ENCODE measurements at places on chromosomes 11 and 22. TPM values are rescaled to one million over a fixed set of nuclear protein-coding genes. Genes with fewer than 3 reads are reported as not detected.

The ZFP91 gene
- total RNA-seq = 28.1 TPM

The MYRF gene
- total RNA-seq = 0.44 TPM

The DNAL4 gene
- 13.7 TPM for total RNA-seq

The TUB gene
- total RNA-seq = 7.6 TPM

The HEPN1 gene
- not detected for total RNA-seq

The MS4A3 gene
- total RNA-seq = not detected

The MPZL2 gene
- total RNA-seq = 0.68 TPM

The TMEM151A gene
- total RNA-seq = not detected

The IRAG1 gene
- 1.2 TPM for total RNA-seq

The CYTH4 gene
- total RNA-seq = not detected

The C11orf86 gene
- not detected for total RNA-seq

The CRYBB2 gene
- not detected for total RNA-seq

The MAP6 gene
- 3.7 TPM for total RNA-seq

The PATE2 gene
- 0.44 TPM for total RNA-seq

The UBQLNL gene
- not detected for total RNA-seq

The KCNJ11 gene
- not detected for total RNA-seq

The B4GALNT4 gene
- 8.8 TPM for total RNA-seq

The TMEM45B gene
- not detected for total RNA-seq

The MPPED2 gene
- not detected for total RNA-seq

The RIC3 gene
- not detected for total RNA-seq

The ZNF215 gene
- total RNA-seq = 0.98 TPM
